ENCODE measurements at places on chromosomes 5 and 9. TPM values are rescaled to one million over a fixed set of nuclear protein-coding genes. Genes with fewer than 3 reads are reported as not detected.
A peak's percentile ranks its signal among the peaks of the same experiment; 100 is the strongest.

DNA sequence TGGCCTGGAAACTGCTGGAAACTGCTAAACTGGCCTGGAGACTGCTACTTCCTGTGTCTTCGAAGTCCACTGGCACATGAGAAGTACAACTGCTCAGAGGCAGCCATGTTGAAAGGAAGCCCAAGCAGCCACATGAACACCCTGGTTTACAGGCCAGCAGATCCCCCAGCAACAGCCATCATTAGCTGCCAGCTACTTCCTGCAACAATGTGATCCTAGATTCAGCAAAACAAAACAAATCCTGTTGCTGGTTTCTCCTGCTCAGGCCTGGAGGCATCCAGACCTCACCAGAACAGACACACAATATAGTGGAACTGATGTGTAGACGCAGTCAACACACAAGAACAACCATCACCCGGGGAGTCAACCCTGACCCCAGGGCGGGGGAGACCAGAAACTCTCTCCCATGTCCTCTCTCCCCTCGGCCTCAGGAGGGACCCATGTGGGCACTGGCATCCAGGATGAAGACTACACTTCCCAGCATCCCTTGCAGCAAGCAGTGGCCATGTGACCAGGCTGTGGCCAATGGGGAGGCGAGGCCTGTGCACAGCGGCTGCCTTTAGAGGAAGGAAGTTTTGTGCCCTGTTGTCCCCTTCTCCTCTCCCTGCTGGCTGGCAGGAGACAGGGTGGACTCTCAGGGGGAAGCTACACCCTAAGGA lies 9.2 kb upstream of the LCN15 start:
- DNase-seq: no peak

The LMX1B gene
- polyA plus RNA-seq: 0.80 TPM

The CCDC192 gene
- 0.48 TPM for polyA plus RNA-seq

The IFNA21 gene
- polyA plus RNA-seq: not detected

DNA sequence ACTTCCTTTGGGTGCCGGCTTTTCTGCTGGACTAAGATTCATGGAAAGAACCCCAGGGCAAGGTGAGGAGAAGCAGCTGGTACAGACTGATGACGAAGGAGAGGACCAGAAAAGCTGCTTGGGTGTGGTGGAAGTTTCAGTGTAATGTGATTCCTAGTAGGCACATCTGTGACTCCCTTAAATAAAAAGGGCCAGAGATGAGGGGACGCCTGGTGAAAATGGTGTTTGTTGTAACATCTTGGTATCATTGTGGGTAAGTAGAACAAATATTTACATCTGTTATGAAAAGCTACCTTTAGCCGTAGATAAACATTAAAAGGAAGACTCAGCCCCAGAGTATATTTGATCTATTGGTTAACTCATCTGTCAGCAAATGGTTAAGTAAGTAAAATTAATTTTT lies 33.8 kb downstream of the OTULINL start:
- DNase-seq: no peak

The ZCCHC7 gene
- polyA plus RNA-seq: 12.3 TPM

- no peak for DNase-seq
These were observed 280.1 kb downstream of the KIF4B start for GRCh38 chr5:155293605-155294178.

The PTGR1 gene
- 39.5 TPM for polyA plus RNA-seq

DNA sequence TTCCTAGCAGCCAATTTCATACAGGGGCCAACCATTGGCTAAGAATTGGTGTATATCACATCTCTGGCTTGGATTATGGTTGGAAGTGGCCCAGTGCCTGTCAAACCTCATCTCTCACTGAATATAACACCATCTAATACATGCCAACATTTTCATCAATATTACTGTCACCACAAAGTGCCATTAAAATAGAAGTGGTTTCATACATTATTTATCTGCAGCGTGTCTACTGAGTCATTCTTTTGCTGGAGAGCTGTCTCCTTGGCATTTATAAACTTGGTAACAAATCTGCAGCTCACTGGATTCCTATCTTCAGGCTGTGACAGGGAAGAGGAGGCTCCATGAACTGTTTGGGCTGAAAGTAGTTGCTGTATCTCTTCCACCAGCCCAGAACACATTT lies 70.9 kb downstream of the PTTG1 start:
- no peak for DNase-seq

The CAPSL gene
- not detected for polyA plus RNA-seq

GRCh38 chr5:32135086-32135485 lies 39.0 kb downstream of the GOLPH3 start:
- DNase-seq: no peak

DNA sequence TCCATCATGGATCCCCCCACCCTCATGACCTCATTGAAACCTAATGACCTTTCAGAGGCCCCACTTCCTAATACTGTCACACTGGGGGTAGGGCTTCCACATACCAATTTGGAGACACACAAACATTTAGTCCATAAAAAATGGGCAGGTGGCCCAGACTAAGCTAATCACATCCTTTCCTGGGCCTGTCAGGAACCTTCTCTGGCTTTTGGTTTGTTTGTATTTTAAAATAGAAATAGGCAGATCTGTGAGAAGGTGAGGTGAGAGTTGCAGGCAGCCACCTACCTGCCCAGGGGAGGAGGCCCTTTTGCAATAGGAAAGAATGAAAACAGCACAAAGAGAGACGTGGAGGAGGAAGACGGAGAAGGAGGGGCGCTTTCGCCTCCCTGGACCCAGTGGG lies 90.2 kb upstream of the BOD1 start:
- DNase-seq: no peak

GRCh38 chr5:161085056-161085455 lies 233.0 kb upstream of the ATP10B start:
- DNase-seq: peak; percentile 26

The LCN15 gene
- polyA plus RNA-seq: 0.49 TPM

The INSL6 gene
- polyA plus RNA-seq: 0.63 TPM

DNA sequence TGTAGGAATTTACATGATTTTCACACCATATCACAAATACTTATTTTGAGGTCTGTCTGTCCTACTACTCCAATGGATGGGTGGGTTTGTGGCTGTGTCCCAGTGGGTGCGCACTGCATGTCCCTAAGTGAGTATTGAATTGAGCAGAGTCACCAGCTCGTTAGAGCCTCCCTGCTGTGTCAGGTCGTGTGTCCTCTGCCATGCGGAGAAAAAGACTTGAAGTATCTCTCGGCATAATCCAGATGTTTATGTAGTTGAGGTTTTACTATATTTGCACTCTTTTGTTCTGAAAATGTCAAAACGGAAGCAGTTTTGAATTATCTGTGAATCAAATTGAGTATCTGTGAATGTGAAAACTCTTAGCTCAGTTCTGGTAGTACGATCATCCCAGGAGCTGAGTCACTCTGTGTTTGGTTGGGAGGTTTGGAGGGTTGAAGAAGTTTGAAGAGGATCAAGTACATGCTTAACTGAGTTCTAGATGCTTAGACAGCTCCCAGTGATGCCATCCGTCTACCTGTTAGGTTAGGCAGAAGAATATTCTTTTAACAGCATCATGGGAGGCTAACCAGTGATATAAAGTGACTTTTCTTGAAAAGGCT lies 194.2 kb downstream of the TENT4A start:
- DNase-seq: no peak

The GNAQ gene
- 27.5 TPM for polyA plus RNA-seq

The CDH18 gene
- 6.6 TPM for polyA plus RNA-seq

DNA sequence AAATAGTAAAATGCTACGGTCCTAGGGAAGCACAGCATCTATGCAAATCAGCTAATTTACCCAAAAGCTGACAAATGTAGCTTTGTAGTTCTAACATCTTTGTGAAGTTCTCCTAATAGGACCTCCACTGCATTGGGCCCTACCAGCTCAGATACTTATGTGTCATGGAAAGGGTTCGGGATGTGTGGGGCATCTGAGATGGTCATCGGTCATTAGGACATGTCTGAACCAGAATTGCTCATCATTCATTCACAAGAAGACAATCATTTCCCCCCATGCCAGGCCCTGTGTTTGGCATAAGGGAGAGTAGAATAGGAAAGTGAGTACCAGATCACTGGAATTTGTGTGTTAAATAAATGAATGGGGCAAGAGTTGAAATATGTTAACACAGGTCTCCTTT lies 35.7 kb downstream of the PWWP2A start:
- no peak for DNase-seq

The ZNF618 gene
- polyA plus RNA-seq: 13.2 TPM

GRCh38 chr9:134965851-134966250 lies 48.1 kb upstream of the FCN1 start:
- DNase-seq: no peak

The LRRC70 gene
- 3.6 TPM for polyA plus RNA-seq

GRCh38 chr5:139647506-139648204 lies 494 bp upstream of the CXXC5 start:
- no peak for DNase-seq

- DNase-seq: no peak
These were observed 98.9 kb downstream of the F2RL2 start for GRCh38 chr5:76524101-76524835.

The AP3S1 gene
- 85.6 TPM for polyA plus RNA-seq

- no peak for DNase-seq
These were observed 197.3 kb downstream of the SLIT3 start for GRCh38 chr5:169103586-169104181.

GRCh38 chr5:98470747-98471146 lies 302.7 kb upstream of the RGMB start:
- no peak for DNase-seq

The AQP7 gene
- polyA plus RNA-seq: 1.9 TPM

- no peak for DNase-seq
These were observed 243.1 kb upstream of the RFX3 start for GRCh38 chr9:3768712-3769457.

DNA sequence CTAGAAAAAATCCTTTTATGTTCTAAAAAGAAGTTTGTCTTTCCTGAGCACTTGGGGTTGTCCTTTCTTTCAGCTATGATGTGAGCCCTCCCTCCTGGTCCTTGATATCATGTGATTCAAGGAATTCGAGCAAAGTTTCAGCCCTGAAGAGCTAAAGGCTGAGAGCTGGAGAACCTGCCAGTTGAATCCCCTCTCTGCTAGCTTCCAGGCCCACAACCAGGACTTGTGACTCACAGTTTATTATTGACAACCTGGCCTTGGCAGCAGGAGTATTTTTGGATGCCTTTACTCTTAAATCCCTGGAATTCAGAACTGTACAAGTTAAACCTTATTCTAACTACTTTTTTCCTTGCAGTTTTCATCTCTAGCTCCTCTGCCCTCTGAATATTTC lies 182.8 kb downstream of the SPOCK1 start:
- DNase-seq: no peak

GRCh38 chr5:129080766-129081165 lies 13.8 kb upstream of the ISOC1 start:
- DNase-seq: no peak

- DNase-seq: no peak
These were observed 322.2 kb downstream of the CEMIP2 start for GRCh38 chr9:71446106-71446472.

DNA sequence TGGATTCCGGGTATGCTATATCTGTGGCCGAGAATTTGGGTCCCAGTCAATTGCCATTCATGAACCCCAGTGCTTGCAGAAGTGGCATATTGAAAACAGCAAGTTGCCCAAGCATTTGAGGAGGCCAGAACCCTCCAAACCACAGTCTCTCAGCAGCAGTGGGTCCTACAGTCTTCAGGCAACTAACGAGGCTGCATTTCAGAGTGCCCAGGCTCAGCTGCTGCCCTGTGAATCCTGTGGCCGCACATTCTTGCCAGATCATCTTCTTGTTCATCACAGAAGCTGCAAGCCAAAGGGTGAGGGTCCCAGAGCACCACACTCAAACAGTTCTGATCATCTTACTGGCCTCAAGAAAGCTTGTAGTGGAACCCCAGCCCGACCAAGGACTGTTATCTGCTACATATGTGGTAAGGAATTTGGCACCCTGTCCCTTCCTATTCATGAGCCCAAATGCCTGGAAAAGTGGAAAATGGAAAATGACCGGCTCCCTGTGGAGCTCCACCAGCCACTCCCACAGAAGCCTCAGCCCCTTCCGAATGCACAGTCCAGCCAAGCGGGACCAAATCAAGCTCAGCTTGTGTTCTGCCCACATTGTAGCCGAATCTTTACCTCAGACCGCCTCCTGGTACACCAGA lies 23.0 kb downstream of the ZNF474 start:
- DNase-seq: no peak

- no peak for DNase-seq
These were observed 110.5 kb downstream of the NUDT12 start for GRCh38 chr5:103452089-103452488.

GRCh38 chr5:177189965-177190364 lies 56.4 kb downstream of the NSD1 start:
- no peak for DNase-seq

DNA sequence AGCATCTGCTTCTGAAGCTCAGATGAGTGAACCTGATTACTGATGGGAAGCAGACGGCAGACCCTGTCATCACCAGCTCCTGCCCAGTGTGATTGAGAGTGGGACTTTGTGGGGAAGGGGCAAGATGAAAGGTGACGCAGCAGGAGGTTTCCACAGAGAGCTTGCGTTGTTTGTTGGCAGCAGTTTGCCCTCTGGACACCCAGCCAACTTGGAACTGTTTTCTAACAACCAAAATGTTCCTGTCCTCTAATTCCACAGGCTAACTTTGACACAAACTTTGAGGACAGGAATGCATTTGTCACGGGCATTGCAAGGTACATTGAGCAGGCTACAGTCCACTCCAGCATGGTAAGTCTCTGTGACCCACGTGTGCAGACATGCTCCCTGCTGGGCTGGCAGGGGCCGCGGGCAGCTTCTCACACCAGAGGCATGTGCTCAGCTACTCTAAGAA lies 20.9 kb downstream of the CYFIP2 start:
- DNase-seq: no peak

GRCh38 chr5:132013711-132014110 lies 2.3 kb upstream of the ACSL6 start:
- DNase-seq: no peak

GRCh38 chr5:68440651-68441050 lies 225.1 kb downstream of the PIK3R1 start:
- DNase-seq: no peak

The GRIN3A gene
- 1.2 TPM for polyA plus RNA-seq

The PRR16 gene
- polyA plus RNA-seq: 19.3 TPM

GRCh38 chr5:60386436-60387050 lies 313.4 kb downstream of the DEPDC1B start:
- no peak for DNase-seq

The PKD2L2 gene
- 0.83 TPM for polyA plus RNA-seq

The SMIM32 gene
- polyA plus RNA-seq: not detected

The FOXD4 gene
- polyA plus RNA-seq: 2.0 TPM

- no peak for DNase-seq
These were observed 1.4 kb downstream of the SLC26A2 start for GRCh38 chr5:149961957-149962409.

- DNase-seq: no peak
These were observed 15.2 kb downstream of the HK3 start for GRCh38 chr5:176883700-176884570.

GRCh38 chr5:103385722-103386121 lies 127.2 kb downstream of the MACIR start:
- no peak for DNase-seq

- no peak for DNase-seq
These were observed 52.4 kb downstream of the SLIT3 start for GRCh38 chr5:169248550-169248949.

All from forelimb muscle (tissue), 1 donor.